ENCODE measurements at places on chromosomes 2 and 18.

GRCh38 chr2:44939106-44940048 is 2.1 kb upstream of the SIX3 start:
- no peak for DNase-seq

DNA sequence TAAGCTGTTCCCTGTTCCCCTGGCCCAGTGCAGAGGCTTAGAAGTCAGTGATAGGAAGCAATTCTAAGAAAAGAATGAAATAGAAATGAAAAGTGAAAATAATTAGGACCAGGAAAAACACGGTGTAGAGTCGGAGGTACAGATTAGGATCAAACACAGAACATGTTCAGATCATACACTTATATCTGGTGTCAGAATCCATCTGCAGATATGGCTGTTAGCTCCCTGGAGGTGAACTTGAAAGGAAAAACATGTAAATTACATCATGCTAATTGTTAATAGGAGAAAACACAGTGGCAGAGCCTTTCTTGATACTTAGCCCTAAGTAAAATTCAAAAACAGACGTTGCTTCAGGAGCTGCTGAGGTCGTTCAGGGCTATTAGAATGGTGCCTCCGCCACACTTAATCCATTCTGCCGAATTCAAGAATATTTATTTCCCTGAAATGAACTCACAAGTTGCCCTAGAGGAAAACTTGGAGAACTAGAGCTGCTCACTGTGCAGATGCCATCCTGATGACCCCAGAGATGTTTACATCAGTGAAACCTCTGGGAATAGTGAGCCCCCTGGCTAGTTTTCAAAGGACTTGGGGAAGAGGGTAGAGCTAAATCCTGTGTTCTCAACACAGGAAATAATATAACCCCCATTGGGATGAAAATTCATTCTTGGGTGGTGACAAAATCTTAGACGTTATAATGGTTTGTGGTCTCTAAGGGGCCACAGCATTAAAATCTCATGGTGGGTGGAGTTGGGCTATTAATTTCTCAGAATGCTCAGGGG is 27.5 kb downstream of the LPIN1 start:
- no peak for DNase-seq

- no peak for DNase-seq
Measured at GRCh38 chr2:48733067-48733503, 22.4 kb downstream of the LHCGR start.

GRCh38 chr2:230085201-230085600 is 16.5 kb upstream of the SLC16A14 start:
- peak; percentile 66 for DNase-seq

GRCh38 chr2:5479265-5479928 is 212.8 kb upstream of the SOX11 start:
- peak; percentile 70 for DNase-seq

DNA sequence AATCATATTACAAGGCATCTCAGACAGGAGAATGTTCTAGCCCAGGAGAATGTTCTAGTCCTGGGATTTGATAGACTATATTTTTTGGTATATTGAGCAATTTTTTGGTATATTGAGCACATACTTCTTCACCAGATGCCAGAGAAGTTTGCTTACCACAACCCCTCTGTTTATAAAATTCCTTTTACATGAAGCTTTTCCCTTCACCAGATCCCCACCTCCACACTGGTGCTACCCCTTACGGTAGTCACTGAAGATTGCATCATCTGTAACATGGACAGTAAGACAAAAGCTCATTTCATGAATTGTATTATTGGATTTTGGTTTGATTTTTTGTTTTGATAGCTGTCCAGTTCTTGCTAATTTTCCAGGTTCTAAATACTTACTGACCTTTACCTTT is 7.2 kb upstream of the HNMT start:
- no peak for DNase-seq

DNA sequence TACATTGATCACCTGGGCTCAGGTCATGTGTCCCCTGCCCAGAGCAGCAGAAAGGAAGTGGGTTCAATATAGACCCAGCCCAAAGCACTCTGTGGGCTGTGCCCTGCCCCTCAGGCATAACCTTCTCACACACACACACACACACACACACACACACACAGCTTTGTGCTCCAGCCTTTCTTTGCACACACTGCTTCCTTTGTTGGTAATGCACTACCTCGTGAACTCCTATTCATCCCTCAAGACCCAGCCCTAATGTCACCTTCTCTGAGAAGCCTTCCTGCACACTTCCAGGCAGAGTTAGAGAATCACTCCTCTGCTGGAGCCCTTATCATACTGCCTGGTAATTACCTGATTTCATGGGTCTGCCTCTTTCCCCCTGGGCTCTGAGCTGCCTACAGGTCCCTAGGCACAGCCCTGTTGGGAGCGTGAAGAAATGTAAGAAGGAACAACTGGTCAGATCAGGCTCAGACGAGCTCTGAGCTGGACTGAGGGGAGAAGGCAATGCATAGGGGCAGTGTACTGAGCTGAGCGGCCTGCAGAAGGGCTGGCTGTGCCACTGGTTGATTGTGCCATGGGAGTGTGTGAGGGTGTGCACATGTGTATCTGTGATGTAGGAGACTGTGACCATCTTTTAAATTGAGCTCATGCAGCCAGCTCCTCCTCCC is 210.3 kb downstream of the GLI2 start:
- DNase-seq = no peak

- DNase-seq = no peak
Measured at GRCh38 chr2:68031542-68032160, 31.2 kb downstream of the C1D start.

GRCh38 chr18:48826271-48826670 is 124.5 kb downstream of the SMAD7 start:
- no peak for DNase-seq

DNA sequence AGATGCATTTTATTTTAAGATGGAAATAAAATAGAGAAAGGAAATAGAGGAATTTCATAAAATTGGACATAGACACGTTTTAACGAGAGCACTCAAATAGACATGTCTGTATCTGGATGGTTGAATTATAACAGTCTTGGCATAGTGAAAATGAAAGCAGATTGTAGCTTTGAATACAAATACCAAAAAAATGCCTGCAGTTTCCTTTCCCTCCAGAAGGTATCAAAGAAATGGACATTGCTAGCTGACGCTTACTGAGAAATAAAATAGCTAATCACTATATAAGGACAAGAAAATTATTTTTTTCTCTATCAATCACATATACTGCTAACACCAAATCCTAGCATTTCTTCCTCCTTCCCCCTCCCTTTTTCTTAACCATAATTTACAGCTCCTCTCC is 11.4 kb upstream of the MAPRE2 start:
- no peak for DNase-seq

DNA sequence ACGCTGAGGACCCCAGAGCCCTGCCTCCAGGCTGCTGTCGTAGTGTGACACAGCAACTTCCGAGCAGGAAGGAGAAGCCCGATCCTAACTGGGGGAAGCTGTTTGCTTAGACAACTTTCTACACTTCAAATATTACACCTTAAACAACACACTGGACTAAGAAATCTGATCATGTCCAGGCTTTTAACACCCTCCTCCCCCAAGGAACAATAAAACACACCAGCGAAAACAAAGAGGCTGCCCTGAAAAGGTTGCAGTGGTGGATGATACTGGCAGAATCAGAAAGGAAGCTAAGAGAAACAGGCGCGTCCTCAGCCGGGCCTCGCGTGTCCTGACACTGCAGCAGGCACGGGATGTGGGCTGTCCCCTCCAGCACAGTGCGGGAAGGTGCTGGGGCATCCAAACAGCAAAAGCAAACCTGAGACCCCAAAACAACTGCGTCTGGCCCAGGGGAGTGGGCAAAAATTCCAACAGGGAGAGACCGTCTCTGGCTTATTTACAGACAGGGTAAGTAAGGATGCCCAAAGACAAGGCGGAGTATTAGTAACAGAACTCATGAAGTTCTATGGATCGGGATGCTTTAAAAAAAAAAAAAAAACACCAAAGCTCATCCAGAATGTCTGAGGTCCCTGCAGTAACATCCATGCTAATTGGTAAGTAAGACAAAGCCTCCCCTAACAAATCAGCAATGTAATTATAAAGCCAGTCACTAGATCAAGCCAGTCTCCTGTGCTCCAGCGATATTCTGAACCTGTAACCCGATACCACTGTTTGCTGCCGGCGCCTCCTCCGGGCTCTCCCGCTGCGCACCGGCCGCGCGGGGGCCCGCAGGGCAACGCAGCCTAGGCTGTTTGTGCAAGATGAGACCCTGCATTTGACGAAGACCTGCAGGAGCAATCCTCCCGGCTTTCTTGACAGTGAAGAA is 9.0 kb downstream of the SERTAD2 start:
- DNase-seq = no peak

GRCh38 chr2:10864861-10865636 is 46.7 kb upstream of the KCNF1 start:
- DNase-seq = no peak

DNA sequence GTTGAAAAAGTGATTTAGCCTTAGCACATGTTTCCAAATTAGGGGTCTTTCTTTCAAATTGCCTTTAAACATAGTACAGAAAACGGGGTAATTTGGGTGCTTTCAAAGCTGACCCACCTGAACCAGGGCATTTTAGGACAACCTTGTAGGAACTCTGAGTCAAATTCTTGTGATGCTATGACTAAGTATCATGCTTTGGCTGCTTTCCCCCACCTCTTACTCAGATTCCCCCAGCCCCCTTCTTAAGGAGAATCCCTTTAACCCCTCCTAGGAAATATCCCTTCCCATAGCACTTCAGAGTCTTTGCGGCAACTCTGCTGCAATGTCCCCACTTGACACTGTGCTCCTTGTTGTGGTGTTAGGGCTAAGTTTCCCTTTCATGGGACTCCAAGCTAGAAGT is 18.6 kb upstream of the KLF7 start:
- no peak for DNase-seq

GRCh38 chr2:208210688-208211451 is 21.0 kb upstream of the C2orf80 start:
- DNase-seq = no peak

DNA sequence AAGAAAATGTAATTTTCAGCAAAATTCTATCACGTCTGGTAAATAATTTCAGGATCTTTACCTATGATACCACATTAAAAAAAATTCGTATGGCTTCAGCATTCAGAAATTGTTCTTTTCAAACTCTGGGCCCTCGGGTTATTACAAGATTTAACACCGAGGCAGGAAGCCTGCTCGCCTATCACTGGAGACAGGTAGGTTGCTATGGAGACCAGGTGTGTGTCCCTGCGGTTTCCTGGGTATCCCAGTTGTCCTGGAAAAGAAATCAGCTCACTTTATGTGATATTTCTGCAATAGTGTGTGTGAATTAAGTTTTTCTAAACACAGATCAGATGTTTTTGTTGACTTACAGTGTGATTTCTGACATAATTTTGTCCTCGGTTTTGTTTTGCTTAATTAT is 14.2 kb downstream of the HPCAL1 start:
- DNase-seq = no peak

DNA sequence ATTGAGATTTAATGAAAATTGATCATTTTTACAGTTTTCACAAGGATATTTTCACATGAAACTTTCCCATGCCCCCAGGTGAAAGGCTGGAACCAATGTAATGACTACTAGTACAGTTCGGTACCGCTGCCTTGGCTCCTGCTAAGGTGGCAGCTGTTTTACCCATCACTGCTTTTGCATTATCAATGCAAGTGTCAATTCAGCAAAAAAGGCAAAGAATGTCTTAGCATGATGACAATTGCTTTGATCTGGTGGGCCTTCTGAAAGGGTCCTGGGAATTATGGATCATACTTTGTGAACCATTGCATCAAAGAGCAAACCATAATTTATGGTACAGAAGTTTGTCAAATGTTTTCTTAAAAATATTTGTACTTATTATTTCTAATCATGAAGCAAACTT is 107.2 kb downstream of the KYNU start:
- DNase-seq = no peak

DNA sequence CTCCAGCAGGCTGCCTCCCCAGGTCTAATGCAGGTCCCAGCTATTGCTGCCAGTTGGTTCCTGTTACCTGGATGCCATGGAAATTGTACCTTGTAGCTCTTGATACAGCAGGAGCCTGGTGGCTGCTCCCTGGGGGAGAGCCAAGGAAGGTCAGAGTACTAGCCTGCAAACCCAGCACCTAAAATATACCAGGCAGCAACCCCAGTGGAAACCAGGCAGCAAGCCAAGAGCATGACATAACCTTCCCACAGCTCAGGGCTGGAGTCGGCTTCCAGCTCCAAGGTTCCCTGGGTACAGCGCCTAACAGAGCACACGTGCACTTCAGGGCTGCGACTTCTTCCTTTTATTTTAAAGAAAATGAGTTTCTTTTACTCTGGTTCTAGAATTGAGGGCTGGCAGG is 30.3 kb downstream of the TNP1 start:
- no peak for DNase-seq

- no peak for DNase-seq
Measured at GRCh38 chr2:201357221-201357620, at the start of gene FLACC1. TSS of gene FLACC1 (minus strand) at chr2:201357345. CDS start at chr2:201351404, 5,941 bp downstream.

- DNase-seq = no peak
Measured at GRCh38 chr2:98140210-98140609, 53.2 kb downstream of the VWA3B start.

- no peak for DNase-seq
Measured at GRCh38 chr2:888906-889566, 61.6 kb upstream of the SNTG2 start.

GRCh38 chr2:45233301-45233700 is 224.0 kb upstream of the SIX2 start:
- peak; percentile 4 for DNase-seq

- no peak for DNase-seq
Measured at GRCh38 chr2:112194482-112194881, 56.3 kb downstream of the FBLN7 start.

DNA sequence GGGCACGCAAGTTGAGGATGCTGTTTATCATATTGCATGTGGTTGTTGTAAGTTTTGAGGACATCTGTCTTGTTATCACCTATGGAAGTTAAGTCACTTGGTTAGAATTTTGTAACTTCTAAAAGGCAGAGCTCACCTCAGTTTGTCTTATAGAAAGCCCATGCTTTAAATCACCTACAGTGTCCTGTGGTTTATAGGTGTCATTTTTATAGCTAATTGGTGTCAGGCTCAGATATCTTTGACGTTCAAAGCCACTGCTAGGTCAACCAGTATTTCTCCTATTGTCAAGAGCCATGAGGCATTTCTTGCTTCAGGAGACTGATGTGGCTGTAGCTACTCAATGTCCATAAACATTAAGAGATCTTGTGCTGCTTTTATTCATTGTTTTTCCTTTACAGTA is 16.8 kb downstream of the ZNF532 start:
- DNase-seq = no peak

- DNase-seq = no peak
Measured at GRCh38 chr18:65725251-65726050, 25.4 kb upstream of the CDH7 start.

DNA sequence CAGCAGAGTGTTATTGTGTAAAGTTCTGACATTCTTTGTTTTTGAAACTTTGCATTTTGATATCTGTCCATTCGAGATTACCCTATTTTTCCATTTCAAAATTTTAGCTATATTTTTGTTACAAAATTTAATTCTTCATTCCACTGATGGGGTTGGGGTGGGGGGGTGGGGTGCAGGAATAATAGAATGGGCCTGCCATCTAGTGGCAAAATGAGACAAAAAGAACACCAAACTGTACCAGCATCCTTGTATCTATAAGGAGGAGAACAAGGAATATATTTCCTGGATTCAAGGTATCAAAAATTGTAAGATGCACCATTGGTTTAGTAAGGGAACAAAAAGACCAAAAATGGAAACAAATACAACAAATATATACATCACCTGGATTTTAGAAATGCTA is 27.9 kb upstream of the TTR start:
- DNase-seq = no peak
